Activated gamma-delta T cell (primary cell): ENCODE measurements at places on chromosomes 2 and 18.

GRCh38 chr2:28615706-28616105, 119.8 kb downstream of the PLB1 start:
- DNase-seq: no peak

GRCh38 chr18:44826418-44827259, 146.0 kb downstream of the SETBP1 start:
- DNase-seq: no peak

- DNase-seq: no peak
These were observed 147.3 kb downstream of the AGAP1 start for GRCh38 chr2:235640926-235641723.

DNA sequence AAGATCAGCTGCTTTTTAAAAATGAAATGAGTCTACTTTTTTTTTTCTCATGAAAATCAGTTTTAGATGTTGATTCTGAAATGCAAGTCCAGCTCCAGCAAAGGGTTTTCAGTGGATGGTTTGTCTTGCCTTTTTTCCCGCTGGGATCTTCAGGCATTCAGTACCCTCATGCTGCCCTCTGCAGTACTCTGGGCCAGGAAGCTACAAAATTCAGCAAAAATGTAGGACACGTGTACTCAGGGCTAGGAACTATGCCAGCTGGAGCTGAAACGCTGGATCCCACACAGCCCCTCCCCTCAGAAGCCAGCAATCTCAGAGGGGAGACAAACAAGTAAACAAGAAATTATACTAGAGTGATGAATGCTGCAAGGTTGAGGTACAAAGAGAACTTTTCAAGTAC, 97.3 kb downstream of the MMADHC start:
- no peak for DNase-seq

DNA sequence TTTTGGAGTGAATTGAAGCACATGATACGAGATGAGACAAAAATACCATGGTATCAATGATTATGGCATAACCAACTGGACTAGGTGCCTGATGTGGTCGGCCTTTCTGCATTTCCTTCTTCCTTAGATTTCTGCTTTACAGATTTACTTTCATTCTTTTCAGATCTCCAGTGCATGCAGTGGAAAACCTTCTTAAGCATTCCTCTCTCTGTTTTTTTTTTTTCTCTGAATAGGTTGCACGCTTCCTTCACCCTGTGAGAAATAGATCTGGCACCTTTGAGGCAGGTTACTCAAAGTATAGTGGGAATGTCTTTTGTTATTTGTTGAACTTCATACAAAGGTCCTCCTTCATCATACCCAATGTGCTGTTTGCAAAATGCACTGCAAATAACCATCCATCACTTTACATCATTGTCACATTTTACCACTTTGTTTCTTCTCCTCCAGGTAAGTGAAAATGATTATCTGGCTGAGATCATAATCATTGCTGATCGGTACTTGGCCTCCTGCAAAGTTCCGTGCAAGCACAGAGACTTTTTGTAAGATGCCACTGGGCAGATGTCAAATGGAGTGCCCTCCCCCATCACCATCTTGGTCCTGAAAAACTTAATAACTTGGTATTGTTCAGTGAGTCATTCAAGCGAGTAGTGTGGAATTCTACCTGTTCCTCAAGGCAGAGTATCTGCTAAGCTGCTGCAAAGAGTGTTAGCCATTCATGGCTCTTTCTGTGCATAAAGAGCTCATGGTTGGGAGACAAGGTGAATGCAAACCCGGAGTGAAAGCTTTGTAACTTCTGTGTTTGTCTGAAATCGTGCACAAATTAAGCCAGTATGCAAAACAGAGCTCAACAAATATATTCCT, 30.0 kb upstream of the KLHL14 start:
- DNase-seq: no peak

GRCh38 chr2:196821195-196821594, 12.0 kb upstream of the C2orf66 start:
- no peak for DNase-seq

DNA sequence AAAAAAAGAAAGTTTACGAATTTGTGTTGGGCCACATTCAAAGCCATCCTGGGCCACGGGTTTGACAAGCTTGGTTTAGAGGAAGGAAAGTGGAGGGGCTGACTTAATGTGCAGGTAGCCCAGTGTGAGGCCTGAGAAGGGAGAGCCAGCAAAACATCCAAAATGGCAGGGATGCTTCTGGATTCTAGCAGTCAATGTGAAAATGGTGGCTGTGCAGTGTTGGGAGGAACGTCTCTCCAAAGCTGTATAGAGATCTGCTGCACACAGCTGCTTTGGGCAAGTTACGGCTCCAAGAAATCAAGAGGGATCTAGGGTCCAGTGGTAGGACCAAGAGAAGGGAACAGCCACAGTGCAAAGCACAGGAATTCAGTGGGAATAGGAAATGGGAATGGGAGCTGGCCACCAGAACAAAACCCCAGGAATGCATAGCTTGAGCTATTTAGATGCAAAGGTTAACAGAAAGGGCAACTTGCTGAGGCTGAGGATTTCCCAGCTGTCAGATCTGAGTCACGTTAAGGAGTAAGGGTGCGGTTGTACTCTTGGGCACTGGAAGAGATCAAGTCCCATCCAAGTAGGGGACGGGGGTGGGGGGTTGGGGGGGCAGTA, 70.6 kb downstream of the B3GNT2 start:
- no peak for DNase-seq

- no peak for DNase-seq
These were observed 410.2 kb downstream of the NCKAP5 start for GRCh38 chr2:133158024-133158423.

DNA sequence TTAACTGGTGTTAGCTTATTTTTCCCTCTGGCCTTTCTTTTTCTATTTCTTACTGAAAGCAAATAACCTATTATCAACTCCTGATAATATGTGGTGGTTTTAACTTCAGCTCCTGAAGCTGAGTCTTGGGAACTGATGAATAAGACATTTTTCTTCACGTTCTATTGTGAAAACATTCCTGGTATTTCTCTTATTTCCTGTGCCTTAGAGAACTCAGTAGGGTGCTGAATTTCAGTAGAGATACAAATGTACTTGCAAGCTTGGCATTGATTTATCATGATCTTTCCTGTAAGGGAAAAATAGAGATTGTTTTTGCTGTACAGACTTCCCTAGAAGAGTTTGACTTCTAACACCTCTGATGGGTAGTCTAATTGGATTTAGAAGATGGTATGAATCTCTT, 52.8 kb upstream of the DCC start:
- no peak for DNase-seq

DNA sequence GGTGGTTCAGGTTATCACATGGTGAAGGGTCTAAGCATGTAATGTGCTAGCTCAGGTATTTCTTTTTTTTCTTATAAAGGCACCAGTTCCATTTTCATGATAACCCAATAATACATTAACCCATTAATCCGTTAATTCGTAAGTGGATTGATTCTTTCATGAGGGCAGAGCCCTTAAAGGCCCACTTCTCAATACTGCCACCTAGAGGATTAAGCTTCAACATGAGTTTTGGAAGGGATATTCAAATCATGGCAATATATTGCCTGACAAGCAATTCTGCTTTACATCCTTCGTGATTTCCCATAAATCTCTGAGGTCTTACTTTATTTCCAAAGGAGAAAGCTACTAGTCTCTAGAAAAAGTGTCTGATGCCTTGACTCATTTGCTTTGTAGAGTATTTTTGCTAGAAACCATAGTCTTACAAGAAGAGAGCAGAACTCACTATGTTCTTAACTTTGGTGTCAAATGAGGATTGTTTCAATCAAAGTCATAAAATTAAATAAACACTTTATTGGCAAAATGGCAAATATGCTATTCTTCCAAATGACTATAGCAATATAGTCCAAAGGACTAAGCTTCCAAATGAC, 271.3 kb downstream of the KCNS3 start:
- no peak for DNase-seq

DNA sequence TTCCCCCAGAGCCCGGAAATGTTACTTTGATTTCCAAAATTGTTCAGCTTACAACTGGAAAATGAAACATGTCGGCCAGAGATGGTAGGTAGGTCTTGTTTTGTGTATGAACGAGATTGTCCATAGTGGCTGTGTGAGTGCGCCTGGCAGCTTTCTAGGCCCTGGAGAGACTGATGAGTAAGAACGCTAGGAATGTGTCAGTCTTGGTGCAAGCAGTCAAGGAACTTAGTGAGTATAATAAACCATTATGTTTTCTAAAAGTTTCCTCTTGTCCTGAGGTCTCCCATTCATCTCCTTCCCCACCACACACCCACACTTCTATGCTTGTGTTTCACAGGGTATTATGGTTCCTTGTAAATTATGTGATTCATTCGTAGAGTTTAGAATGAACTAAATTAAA, 234.2 kb downstream of the CDH2 start:
- DNase-seq: no peak

- no peak for DNase-seq
These were observed 94.0 kb downstream of the PLA2R1 start for GRCh38 chr2:159968279-159968900.

DNA sequence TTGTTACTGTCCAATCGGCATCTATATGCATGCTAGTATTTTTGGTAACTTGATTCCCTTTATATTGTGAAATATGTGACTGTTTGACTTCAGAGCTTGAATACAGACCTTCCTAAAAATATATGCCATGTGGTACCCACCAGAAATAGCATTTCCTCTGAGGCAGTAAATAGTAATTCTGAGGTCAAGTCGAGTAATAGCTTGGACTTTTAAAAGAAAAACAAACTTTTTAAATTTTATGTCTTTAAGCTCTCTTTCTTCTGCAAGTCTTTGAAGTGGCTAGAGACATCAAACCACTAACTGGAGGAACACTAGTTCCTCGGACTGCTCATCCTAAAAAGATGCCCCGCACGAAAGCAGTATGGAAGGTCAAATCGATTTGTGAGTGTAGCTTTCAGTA, 396.8 kb upstream of the SLC14A2 start:
- no peak for DNase-seq

DNA sequence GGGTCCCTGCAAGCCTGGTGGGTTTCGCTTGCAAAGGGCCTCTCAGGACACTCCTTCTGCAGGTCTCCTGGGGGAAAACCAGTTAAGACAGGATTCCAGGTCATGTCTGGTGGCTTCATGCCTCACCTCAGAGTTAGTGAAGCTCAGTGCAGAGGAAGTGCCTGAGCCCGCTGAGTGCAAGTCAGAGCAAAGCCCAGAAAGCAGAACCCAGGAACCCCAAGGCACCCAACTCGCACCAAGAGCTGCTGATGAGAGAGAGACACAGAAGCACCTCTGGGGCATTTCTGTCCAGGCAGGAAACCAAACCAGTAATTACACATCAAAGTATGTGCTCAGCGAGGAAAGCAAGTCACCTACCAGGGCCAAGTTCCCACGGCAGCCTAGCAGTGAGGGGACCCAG, 78.4 kb downstream of the ARHGEF4 start:
- DNase-seq: no peak

DNA sequence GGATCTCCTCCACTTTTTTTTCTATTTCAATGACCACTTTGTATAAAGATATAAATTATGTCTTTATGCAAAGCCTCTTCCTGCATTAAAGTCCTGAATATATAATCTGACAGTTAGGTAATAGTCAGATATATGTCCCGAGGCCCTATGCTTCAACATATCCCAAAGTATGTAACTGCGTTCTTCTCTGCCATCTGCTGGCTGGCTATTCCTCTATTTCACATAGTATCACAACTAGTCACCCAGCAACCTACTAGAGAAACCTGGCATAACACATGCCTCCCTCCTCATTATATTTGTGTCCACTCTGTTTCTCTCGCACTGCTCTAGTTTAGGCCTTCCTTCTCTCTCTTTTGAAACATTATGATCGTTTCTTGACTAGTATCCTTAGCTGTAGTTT, 640.8 kb downstream of the DPP10 start:
- no peak for DNase-seq

DNA sequence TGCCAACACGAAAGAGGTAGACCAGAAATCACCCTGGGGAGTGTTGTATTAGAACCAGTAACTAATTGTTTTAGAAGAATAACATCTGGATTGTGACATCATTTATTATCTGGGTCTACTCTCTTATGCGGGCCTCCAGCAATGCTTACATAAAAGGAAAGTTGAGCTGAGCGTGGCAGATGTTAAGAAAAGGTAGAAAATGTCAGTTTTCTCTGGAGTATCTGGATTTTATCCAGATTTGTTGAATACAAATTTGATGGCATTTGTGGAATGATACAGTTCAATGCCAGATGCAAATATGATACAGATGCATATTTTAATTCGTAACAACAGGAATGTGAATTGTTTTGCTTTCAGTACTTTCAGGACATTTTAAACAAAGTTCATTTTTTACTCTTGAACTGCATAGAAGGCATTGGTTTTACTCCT, 90.3 kb downstream of the PRPF40A start:
- DNase-seq: no peak

- no peak for DNase-seq
These were observed 112.6 kb downstream of the GAREM1 start for GRCh38 chr18:32358075-32358474.
